ENCODE measurements at places on chromosomes 16 and 17.

GRCh38 chr17:67152824-67153223 lies 92.2 kb downstream of the HELZ start:
- no peak for DNase-seq

- DNase-seq: no peak
These were observed 29.7 kb upstream of the NXPH3 start for GRCh38 chr17:49545806-49546545.

GRCh38 chr16:56848955-56849689 lies 15.9 kb upstream of the SLC12A3 start:
- peak; percentile 63 for DNase-seq

DNA sequence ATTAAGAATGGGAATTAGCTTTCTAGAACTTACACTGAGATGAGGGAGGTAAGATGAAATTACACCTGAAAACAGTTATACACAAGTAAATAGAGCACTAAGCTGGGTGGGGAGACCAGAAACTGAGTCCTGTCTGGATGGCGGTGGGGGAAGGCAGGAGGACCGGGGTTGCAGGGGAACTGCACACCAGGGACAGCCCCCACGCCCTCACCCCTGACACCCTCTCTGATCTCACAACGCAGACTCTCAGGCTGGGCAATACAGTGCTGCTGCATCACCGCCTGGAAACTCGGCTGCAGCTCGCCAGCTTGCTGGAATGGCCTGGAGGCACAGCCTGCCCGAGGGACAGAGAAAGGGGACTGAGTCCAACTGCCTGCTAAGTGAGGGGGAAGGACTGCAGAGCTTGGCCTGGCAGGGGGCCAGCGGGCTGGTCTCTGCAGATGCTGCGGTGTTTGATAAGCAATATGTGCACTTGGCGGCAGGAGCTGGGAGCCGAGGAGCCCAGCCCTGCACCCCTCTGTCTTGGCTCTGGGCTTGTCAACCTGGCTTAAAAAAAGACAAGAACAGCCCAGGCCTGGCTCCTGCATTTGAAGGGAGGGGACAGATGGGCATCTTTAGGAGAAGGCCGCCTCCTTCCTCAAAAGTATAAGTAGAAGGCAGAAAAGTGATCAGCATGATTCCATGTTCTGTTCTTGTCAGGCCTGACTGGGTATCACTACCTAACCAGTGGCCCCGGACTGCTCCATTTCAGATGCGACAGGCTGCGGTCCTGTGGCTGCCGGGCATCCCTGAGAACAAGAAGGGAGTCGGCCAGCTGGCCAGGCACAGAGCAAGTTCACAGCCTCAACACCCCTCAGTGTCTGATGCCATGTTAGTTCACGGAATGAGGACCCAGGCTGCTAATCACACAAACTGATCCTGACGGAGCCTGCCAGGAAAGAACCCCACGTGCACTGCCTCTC lies 30.2 kb downstream of the SPHK1 start:
- DNase-seq: peak; percentile 86

DNA sequence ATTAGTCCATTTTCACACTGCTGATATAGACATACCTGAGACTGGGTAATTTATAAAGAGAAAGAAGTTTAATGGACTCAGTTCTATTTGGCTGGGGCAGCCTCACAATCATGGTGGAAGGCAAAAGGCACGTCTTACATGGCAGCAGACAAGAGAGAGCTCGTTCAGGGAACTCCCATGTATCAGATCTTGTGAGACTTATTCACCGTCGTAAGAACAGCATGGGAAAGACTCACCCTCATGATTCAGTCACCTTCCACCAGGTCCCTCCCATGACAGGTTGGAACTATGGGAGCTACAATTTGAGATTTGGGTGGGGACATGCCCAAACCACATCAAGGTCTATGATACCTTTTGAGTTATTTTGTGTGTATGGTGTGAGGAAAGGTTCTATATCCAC lies 66.9 kb downstream of the METRNL start:
- no peak for DNase-seq

DNA sequence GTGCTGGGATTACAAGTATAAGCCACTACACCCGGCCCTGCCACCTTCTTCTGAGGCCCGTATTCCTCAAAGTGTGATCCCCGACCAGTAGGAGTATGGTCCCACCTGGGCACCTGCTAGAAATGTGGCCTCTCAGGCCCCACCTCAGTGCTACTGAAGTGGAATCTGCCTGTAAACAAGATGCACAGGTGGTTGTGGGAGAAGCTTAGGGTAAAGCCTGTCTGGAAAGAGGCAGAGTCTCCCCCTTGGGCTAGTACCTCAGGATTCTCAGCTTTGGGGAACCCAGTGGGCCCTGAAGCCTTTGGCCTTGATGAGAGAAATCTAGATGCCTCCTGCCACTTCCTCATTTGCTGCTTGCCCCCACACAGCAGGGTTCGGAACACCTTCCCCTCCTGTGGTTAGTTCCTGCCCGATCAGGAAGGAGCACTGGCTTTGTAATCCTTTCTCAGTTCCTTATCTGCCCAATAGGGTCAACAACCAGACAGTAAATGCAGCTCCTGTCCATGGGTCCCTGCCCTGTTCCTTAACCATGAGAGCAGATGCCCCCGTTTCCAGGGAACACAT lies 25.2 kb downstream of the TK2 start:
- no peak for DNase-seq

Data from cerebellar cortex (tissue), 1 donor.